Type B pancreatic cell (in vitro differentiated cells): ENCODE measurements at places on chromosomes 4 and X. TPM values are rescaled to one million over a fixed set of nuclear protein-coding genes. Genes with fewer than 3 reads are reported as not detected.
A peak's percentile ranks its signal among the peaks of the same experiment; 100 is the strongest.

Gene FRMD7
- 0.14 TPM in 1 of 2 replicates, not detected in the other for total RNA-seq

DNA sequence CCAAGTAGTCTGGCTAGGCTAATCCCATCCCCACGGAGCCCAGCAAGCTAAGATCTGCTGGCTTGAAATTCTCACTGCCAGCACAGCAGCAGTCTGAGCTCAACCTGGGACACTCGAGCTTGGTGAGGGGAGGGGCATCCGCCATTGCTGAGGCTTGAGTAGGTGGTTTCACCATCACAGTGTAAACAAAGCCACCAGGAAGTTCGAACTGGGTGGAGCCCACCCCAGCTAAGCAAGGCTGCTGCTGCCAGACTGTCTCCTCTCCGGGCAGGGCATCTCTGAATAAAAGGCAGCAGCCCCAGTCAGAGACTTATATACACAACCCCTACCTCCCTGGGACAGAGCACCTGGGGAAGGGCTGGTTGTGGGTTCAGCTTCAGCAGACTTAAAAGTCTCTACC is 639.6 kb downstream of the IQCM start:
- H3K4me1 ChIP-seq: no peaks in the 10 kb centered on the region
- H3K27ac ChIP-seq: no peak overlapping the region
- no peak overlapping the region for H3K4me3 ChIP-seq
- no peaks in the 10 kb centered on the region for H3K27me3 ChIP-seq
- H3K36me3 ChIP-seq: no peaks in the 10 kb centered on the region
- no peak for DNase-seq

GRCh38 chr4:118346495-118346894 is 6.3 kb downstream of the PRSS12 start:
- peaks cover 7% of the 10 kb centered on the region for H3K4me1 ChIP-seq
- H3K36me3 ChIP-seq: no peaks in the 10 kb centered on the region
- no peak for DNase-seq
- peak overlapping the region; percentile 11 for H3K27ac ChIP-seq
- no peak overlapping the region for H3K4me3 ChIP-seq

DNA sequence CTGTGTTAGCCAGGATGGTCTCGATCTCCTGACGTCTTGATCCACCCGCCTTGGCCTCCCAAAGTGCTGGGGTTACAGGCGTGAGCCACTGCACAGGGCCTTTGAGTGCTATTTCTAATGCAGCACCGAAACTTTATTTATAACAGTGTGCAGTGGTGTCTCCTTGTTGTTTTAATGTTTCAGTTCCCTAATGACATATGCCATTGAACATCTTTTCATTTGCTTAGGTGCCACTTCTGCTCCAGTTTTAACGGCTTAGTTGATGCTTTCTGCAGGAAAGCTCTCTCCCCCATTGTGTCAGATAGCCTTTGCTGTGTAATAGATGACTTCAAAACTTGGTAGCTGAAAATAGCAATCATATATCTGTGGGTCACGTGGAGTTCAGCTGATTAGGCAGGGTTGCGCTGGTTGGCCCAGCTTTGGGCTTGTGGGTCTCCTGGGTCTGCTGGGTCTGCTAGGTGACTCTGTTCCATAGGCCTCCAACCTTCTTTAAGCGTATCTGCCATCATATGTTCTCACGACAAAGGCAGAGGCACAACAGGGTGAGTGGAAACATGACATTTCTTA is 76.4 kb upstream of the SHISA3 start:
- peaks cover 10% of the 10 kb centered on the region for H3K27me3 ChIP-seq
- no peak overlapping the region for H3K27ac ChIP-seq
- H3K4me1 ChIP-seq: no peaks in the 10 kb centered on the region

Gene PRDM8
- 1.5 and 6.2 TPM in 2 replicates for total RNA-seq

GRCh38 chrX:72349190-72349589 is 43.5 kb upstream of the CITED1 start:
- H3K27ac ChIP-seq: no peak overlapping the region
- H3K27me3 ChIP-seq: no peaks in the 10 kb centered on the region
- no peak overlapping the region for H3K4me3 ChIP-seq

GRCh38 chr4:15515106-15515505 is 45.4 kb downstream of the CC2D2A start:
- no peaks in the 10 kb centered on the region for H3K27me3 ChIP-seq
- H3K4me3 ChIP-seq: no peak overlapping the region
- no peak for DNase-seq
- no peaks in the 10 kb centered on the region for H3K4me1 ChIP-seq

DNA sequence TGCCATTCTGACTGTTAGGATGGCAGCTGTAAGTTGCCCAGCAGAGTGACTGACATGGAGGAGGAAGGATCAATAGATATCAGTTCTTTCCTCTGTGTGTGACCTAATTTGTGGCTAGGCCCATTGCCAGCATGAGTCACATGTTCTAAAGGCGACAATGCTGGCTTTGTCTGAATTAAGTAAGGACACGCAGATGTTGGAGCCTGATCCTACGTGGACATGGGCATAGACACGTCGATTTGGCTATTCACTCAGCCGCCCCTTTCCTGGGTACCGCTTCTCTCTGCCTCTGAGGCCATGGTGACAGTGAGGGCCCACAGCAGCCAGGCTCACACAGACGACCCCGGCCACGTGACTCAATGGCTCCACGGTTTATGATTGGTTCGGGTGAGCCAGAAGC is 16.3 kb downstream of the PROM1 start:
- no peak overlapping the region for H3K27ac ChIP-seq
- H3K36me3 ChIP-seq: peaks cover 13% of the 10 kb centered on the region
- DNase-seq: no peak
- H3K4me1 ChIP-seq: no peaks in the 10 kb centered on the region
- H3K4me3 ChIP-seq: no peak overlapping the region

DNA sequence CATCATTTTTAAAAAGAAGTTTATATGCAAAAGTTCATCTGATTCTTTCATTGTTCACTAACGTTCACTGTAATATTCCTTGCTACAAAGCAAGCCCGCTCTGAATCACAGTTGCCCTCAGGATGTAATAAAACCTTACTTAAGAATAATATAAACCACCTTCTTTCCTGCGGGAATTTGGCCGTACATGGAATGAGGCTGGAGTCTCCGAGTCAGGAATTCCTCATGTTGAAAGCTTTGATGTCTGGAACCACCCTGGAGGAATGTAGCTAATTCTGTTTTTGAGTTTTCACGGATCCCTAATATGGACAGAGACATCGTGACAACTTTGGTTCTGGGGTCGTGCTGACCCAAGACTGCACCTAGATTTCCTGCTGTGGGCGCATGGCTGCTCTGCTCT is 58.5 kb downstream of the CRLF2 start:
- no peak overlapping the region for H3K27ac ChIP-seq
- no peaks in the 10 kb centered on the region for H3K4me1 ChIP-seq
- DNase-seq: peak; percentile 18
- H3K27me3 ChIP-seq: peaks cover 21% of the 10 kb centered on the region
- H3K36me3 ChIP-seq: no peaks in the 10 kb centered on the region
- no peak overlapping the region for H3K4me3 ChIP-seq

Gene EDNRA
- total RNA-seq: 8.3 and 37.6 TPM in 2 replicates

DNA sequence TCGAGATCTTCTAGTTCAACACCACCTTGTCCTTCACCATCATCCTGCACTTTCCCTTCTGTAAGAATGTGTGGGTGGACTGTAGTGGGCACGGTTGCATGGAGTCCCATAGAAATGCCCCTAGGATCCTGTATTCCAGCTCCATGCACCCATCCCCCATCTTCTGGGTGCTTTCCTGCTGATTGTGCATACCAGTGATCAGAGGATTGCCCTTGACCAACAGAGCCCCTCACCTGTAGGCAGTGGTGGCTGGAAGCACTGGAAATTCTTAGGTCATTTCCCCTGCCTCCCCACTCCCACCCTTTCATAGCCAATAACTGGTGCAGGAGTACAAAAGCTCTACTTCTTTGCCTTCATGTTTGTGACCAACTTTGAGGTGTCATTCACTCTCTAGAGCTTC is 213.4 kb upstream of the ARSJ start:
- H3K27me3 ChIP-seq: no peaks in the 10 kb centered on the region
- no peak overlapping the region for H3K4me3 ChIP-seq
- H3K4me1 ChIP-seq: no peaks in the 10 kb centered on the region
- no peaks in the 10 kb centered on the region for H3K36me3 ChIP-seq

Gene VMA21
- 26.6 and 40.7 TPM in 2 replicates for total RNA-seq

DNA sequence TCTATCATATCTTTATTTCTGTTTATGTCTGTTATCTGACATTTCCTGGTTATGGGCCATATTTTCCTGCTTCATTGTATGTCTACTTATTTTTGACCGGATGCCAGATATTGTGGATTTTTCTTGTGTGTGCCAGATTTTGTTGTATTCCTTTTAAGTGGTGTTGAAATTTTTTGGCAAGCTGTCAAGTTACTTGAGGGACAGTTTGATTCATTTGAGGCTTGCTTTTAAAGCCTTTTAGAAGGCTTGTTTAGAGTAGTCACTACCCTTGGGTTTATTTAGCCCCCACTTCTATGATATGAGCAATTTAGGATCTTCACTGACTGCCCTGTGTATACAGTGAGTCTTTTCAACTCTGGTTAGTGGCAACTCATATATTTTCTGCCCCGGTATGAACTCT is 29.2 kb upstream of the NPY2R start:
- no peak for DNase-seq
- no peaks in the 10 kb centered on the region for H3K4me1 ChIP-seq
- H3K36me3 ChIP-seq: no peaks in the 10 kb centered on the region
- H3K4me3 ChIP-seq: no peak overlapping the region

DNA sequence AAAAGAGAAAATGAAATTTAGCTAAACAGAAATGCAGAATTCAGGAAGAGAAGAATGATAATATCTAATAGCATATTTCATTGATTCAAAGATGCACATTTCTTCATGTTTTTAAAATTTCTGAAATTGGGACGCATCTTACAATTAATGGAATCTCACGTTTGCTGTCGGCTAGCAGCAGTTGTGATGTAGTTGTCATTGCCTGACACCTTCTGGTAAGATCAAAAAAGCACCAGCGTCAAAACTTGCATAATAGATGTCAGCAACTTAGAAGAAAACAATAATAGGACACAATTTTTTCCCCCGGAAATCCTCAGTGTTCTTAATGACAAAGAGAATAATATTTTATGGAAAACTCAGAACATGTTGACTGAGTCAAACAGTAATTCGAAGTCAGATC is 29.8 kb upstream of the SLC7A3 start:
- peaks cover 8% of the 10 kb centered on the region for H3K27me3 ChIP-seq
- no peaks in the 10 kb centered on the region for H3K36me3 ChIP-seq
- no peak overlapping the region for H3K27ac ChIP-seq

Gene NAP1L5
- total RNA-seq: 3.7 and 5.2 TPM in 2 replicates

DNA sequence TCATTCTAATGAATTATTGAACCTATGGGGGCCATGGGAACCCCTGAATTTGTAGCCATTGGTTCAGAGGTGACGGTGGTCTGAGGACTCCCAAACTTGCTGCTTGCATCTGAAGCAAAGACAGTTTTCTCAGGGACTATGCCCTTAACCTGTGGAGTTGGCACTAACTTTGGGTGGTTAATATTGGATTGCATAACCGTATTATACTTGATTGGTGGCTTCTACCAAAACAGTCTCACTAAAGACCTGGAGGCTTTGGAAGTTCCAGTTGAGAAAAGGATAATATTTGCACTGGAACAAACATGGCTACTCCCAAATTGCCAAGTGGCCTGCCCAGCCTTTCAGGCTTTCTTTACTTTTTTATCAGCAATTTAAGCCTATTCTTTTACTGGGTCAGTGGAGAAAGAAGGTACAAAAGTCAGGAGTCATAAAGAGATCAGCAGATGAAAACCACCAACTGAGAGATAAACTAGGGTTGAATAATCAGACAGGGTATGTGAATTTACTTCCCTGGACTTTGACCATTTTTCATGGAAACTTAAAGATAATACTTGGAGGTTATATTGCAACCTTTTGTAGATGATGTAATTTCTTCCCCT is 7.9 kb upstream of the KLHL8 start:
- H3K4me3 ChIP-seq: no peak overlapping the region
- H3K36me3 ChIP-seq: no peaks in the 10 kb centered on the region
- peaks cover 3% of the 10 kb centered on the region for H3K27me3 ChIP-seq
- peaks cover 9% of the 10 kb centered on the region for H3K4me1 ChIP-seq

Gene ZNF674
- total RNA-seq: 3.5 and 4.3 TPM in 2 replicates

Gene TRO
- 39.6 and 142 TPM in 2 replicates for total RNA-seq

DNA sequence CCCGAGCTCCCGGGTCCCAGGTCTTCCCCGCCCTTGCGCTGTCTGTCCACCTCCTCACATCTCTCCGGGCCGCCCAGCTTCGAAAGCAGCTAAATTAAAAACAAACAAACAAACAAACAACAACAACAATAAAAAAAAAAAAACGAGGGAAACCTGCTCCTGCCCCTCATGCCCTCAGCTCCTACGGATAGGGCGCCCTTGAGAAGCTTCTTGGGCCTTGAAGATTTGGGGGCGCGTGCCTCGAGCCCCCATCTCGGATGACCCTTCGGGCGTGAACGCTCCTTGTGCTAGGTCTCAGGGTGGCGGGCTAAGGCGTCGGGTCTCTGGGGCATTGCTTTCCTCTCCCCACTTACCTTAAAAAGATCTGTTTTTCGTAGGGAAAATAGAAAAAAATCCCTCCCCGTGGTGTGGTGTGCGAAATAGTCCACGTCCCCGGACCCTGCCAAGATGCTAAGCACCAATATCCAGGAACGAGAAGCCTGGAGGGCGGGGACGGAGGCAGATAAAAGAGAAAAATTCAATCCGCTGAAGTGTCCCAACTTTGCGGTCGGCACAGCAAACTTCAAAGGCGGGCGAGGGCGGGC is 603 bp downstream of the NDNF start:
- H3K36me3 ChIP-seq: no peaks in the 10 kb centered on the region
- peak overlapping the region; percentile 90 for H3K4me3 ChIP-seq
- peak overlapping the region; percentile 58 for H3K27ac ChIP-seq

DNA sequence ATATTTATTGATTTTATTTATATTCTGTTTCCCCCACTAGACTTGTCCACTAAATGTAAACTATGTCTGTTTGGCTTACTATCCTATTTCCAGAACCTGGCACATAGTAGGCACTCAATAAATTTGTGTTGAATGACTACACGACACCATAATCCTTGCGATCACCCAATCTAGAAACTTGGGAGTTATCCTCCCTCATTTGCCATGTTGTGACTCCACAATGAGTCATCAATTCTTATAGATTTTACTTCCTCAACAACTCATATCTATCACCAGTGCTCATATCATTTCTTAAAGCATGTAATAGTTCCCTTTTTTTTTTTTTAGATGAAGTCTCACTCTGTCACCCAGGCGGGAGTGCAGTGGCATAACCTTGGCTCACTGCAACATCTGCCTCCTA is 39.9 kb upstream of the VAMP7 start:
- H3K4me3 ChIP-seq: no peak overlapping the region
- DNase-seq: no peak

Gene STATH
- 0.90 TPM in 1 of 2 replicates, not detected in the other for total RNA-seq

- no peak for DNase-seq
- peaks cover 2% of the 10 kb centered on the region for H3K27me3 ChIP-seq
- H3K27ac ChIP-seq: no peak overlapping the region
- no peaks in the 10 kb centered on the region for H3K36me3 ChIP-seq
Observed at GRCh38 chr4:110005461-110006056, 92.9 kb downstream of the EGF start.
